ENCODE measurements at places on chromosomes 5 and 9.
A peak's percentile ranks its signal among the peaks of the same experiment; 100 is the strongest.

- no peak for DNase-seq
Observed at GRCh38 chr9:133251773-133252172, 23.2 kb downstream of the ABO start.

DNA sequence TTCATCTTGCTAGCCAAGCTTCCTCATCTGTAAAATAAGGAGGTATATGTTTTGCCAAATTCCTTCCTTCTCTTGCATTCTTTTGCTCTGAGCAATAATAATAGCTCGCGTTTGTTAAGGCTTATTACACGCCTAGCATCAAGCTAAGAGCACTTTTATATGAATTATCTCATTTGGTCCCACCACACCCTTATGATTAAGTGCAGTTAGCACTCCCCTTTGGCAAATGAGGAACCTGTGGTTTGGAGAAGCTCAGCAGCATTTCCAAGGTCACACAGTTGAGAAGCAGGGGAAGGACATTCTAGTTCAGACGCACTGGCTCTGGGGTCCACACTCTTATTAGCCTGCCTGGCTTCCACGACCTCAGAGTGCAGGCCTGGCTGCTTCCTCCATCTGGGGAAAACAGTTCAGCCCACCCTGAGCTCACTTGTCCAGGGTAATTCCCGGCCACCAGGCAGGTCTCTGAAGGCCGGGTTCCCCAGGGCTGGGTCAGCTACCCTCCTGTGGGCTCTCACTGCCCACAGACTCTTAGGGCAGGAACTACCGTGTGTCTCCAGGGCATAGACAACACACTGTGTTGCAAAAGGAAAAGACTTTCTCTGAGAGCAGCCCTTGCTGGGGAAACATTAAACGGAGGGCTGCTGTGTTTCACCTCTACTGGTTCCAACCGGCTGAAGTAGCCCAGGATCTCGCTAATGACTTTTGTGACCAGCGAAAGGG, 9.9 kb upstream of the FBP1 start:
- DNase-seq = no peak

DNA sequence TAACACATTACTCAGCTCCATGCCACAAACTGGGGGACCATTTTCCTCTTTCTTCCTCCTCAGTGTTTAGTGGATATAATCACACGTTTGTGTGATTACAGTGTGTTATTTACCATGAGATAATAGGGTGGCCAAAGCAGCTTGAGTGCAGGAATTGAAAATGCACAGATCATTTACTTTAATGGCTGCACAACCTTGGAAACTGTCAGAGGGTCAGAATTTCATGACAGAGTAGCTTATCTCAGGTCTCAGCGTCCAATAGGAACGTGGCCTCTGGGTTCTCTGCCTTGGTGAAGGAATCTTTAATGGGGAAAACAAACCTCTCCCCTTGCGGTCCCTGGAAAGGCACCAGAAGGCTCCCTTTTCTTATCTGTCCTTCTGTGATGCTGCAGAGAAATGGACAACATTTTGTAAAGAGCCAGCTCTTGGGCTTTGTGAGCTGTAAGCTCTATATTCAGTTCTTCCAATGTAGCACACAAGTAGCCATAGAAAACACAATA, 87.4 kb upstream of the CD180 start:
- no peak for DNase-seq

GRCh38 chr5:1494780-1495524, 28.8 kb downstream of the LPCAT1 start:
- no peak for DNase-seq

GRCh38 chr9:36218011-36218410, 27.3 kb downstream of the CLTA start:
- DNase-seq = no peak

DNA sequence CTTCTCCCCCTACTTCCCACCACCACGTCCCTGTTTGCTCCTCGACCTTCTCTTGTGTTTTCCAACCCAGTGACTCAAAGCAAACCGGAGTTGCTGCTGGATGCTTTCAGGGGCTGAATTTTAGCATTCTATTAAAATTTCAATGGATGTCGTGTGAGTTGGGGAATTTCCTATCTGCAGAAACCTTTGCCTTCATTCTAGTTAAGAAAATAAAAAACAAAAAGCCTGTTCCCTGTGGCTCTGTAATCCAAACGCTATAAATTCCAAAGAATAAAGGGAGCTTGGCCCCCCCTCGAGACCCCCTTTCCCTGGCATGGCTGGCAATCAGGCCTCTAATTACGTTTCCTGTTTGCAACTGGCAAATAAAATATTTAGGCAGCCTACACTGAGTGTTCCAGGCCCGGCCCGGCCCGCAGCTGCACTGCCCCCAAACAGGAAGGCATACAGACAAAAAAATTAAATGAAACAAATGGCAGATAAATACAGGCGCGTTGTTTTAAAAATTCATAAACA, 139.4 kb upstream of the PPP1R26 start:
- no peak for DNase-seq

DNA sequence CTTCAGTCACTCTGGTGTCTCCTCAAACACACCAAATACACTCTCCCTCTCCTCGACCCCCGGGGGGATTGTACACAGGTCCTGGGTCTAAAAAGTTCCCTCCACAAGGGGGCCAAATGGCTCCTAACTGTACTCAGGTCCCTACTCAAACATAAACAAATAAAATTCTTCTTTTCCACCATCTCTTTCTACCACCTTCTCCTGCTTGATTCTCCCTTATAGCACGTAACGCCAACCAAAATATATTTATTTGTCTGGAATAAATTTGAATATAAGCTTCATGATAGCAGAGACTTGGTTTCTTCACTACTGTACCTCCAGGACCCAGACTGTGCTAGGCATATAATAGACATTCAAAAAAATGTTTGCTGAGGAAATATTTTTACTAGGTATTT, 21.4 kb downstream of the ZNF608 start:
- no peak for DNase-seq

GRCh38 chr9:35646153-35646532, 4.6 kb downstream of the SIT1 start:
- peak; percentile 69 for DNase-seq

GRCh38 chr5:151132963-151133362, 24.6 kb downstream of the ANXA6 start:
- no peak for DNase-seq

DNA sequence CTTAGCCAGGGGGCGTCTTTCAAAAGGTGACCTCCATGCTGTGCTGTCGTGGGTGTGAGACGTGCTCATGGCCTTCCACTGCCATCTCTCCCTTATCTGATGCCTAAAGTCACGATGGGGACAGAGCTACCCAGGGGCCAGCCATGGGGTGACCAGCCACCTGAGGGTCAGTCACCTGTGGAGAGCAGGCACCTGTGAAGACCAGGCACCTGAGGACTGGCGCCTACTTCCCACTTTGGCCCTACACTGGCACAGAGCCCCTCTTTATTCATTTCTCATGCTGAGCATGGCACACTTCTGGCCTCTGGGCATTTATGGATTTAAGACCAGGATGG, 6.4 kb upstream of the EXOC3 start:
- DNase-seq = no peak

- DNase-seq = peak; percentile 72
Observed at GRCh38 chr5:172713113-172713808, 57.7 kb downstream of the DUSP1 start.

- no peak for DNase-seq
Observed at GRCh38 chr5:180213256-180213600, 4.2 kb upstream of the RASGEF1C start.

DNA sequence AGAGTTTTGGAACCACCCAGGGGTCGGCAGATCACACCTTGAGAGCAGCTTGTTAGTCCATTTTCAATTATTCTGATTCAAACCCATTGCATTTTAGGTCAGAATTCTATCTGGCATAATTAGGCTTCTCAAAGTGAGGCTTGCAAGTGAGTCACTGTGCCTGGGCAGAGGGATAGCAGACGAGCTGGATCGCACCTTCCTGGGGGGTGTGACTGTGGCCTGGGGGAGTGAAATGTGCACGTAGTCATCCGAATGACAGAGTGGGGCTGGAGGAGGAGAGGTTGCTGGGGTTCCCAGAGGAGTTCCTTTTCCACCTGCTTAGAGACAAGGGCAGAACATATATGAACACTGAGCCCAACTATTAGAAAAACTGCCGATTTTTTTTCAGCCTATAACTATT, 31.7 kb downstream of the SPACA9 start:
- no peak for DNase-seq

DNA sequence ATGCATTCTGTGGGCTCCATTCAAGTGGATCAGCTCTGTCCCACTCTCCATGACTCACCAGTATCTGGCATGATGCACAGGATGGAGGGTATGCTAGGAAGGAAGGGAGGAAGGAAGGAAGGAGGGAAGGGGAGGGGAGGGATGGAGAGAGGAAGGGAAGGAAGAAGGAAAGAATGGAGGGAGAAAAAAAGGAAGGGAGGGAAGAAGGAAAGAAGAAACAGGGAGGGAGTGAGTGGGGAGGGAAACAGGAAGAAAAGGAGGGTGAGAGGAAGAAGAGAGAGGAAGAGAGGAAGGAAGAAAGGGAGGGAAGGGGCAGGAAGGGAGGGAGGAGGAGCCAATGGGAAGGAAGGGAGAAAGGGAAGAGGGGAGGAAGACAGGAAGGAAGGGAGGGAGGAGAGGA, 5.3 kb upstream of the BARHL1 start:
- no peak for DNase-seq

DNA sequence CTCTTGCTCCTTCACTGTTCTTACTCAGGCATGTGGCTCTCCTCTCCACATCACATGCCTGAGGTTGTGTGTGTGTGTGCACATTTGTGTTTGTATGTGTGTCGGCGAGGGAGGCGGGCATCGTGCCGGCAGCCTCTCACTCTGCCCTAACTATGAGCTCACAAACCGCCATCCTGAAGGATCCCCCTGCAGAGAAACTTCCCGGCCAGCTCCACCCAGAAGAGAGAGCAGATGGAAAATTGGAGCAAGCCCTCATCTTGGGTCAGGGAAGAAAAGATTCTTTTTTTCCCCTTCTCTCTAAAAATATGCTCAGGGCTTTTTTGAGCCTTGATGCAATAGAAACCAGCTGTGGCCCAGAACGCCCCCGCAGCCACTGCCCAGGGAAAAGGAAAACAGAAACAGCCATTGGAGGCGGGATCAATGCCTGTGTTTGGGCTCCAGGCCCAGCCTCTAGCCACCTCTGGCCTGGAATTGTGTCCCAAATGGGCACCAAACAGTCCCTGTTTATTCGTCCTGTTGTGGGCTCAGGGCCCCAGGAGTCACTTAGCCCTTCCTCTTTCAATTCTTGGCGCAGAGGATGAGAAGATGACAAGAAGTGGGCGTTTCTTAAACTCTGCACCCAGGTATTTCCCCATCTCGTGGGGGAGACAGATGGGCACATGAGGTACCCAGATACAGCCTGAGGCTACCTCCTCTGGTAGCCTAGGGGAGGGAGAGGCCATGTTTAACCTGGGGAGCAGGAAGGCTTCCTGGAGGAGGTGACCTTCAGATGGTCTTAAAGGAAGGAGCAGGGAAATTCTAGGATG, 151.5 kb downstream of the RGS3 start:
- peak; percentile 93 for DNase-seq

DNA sequence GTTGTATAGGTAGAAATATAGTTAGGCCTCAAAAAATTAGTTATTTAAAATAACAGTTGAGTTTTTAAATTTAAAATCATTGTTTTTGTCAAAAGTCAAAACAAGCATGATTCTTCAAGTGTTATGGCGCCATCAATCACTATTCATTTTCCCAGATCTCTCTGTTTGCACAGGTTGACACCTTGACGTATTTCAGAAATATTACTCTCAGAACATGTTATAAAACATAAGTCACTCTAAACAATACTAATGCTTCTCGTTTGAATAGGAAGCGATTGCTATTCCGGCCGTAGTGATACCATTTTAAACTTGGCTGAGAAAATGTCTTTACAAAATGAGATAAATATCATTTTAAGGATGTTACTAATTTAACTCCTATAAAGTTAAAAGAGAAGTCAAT, 126.1 kb upstream of the VCAN start:
- no peak for DNase-seq

- DNase-seq = peak; percentile 30
Observed at GRCh38 chr9:133709015-133709611, 29.0 kb downstream of the SARDH start.

DNA sequence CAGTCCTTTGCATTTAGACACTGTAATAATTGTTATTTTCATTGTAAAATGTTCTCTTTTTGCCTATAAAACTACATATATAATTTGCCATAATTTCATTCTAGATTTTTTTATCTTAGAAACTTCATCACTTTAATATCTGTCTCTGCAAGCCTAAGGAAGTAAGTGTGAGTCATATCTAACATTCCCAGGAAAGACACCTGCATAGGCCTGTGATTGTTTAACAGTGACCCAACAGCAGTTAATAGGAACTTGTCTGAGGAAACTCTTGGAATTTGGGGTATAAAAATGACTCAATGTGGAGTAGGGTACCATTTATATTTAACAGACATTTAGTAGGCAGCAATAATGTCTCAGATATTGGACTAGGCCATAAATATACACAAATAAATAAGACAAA, 229.2 kb upstream of the FAM174A start:
- no peak for DNase-seq

DNA sequence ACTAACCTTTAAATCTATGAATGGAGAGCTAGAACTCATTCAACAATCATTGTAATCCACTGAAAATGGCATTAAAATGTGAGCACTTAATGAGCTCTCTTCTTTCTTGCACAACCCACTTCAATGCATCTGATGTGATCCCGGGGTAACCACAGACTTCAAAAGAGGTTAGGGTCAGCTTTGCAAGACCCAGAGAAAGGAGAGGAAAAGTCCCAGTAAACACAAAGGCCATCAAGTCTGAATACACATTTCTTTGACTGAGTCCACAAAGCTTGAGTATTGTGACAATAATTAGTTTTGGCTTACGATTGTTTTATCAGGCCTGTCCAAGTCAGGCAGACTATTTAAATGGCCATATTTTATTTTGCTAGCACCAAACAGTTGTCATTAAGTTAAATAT, 148.8 kb upstream of the ZNF608 start:
- DNase-seq = no peak

- no peak for DNase-seq
Observed at GRCh38 chr9:588981-589380, 252.5 kb upstream of the DMRT1 start.

DNA sequence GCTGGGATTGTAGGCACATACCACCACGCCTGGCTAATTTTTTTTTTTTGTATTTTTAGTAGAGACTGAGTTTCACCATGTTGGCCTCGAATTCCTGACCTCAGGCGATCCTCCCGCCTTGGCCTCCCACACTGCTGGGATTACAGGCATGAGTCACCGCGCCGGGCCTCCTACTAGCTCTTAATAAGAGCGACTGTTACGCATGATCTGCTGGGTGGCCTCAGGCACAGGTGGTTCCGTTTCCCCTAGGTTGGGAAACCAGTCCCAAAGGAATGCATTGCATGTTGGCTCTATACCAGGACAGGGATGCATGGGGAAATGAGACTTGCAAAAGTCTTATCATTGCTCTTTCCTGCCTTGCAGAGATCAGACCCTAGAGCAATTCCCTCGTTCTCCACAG, 184.7 kb upstream of the PPP1R26 start:
- DNase-seq = peak; percentile 1

DNA sequence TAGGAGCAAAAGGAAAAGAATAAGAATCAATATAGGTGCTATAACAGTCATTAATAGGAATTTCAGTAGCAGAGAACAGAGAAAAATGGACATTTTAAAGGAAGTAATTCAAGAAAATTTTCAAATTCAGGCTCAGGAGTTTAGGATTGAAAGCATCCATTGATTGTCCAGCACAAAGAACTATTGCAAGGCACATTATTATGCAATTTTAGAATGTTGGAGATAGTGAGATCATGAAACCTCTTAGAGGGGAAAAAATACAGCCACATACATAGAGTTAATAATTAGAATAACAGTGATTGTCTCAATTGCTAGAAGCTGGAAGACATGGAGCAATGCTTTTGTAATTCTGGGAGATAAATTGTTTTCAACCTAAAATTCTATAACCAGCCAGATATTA, 31.5 kb downstream of the CNTLN start:
- no peak for DNase-seq

GRCh38 chr9:9963841-9964240, 649.0 kb downstream of the PTPRD start:
- no peak for DNase-seq
